ENCODE measurements at places on chromosomes 2 and 18. TPM values are rescaled to one million over a fixed set of nuclear protein-coding genes. Genes with fewer than 3 reads are reported as not detected.

SRD5A2 gene
- total RNA-seq: not detected

GRCh38 chr2:152335726-152336118, 748 bp downstream of the FMNL2 start:
- no peak for DNase-seq
- H3K27me3 ChIP-seq: peaks cover 56% of the 10 kb centered on the region
- no peaks in the 10 kb centered on the region for H3K36me3 ChIP-seq
- peak overlapping the region; percentile 64 for H3K4me3 ChIP-seq
- H3K27ac ChIP-seq: no peak overlapping the region
- peaks cover 10% of the 10 kb centered on the region for H3K4me1 ChIP-seq

GRCh38 chr2:138276339-138276738, 225.2 kb upstream of the SPOPL start:
- no peaks in the 10 kb centered on the region for H3K4me1 ChIP-seq
- no peak overlapping the region for H3K27ac ChIP-seq
- no peaks in the 10 kb centered on the region for H3K27me3 ChIP-seq

RBFA gene
- total RNA-seq: 25.0 TPM

GKN1 gene
- total RNA-seq: not detected

GRCh38 chr18:61898640-61899101, 5.9 kb upstream of the RNF152 start:
- H3K36me3 ChIP-seq: no peaks in the 10 kb centered on the region
- DNase-seq: no peak
- H3K27ac ChIP-seq: no peak overlapping the region

SPEG gene
- 2.6 TPM for total RNA-seq

TOGARAM2 gene
- total RNA-seq: 3.7 TPM

- no peak overlapping the region for H3K27ac ChIP-seq
- no peaks in the 10 kb centered on the region for H3K36me3 ChIP-seq
- DNase-seq: no peak
- H3K4me1 ChIP-seq: peaks cover 6% of the 10 kb centered on the region
These were observed 17.5 kb downstream of the IGFBP2 start for GRCh38 chr2:216650626-216651257.

GRCh38 chr2:109387778-109388469, 225.8 kb downstream of the SEPTIN10 start:
- no peaks in the 10 kb centered on the region for H3K36me3 ChIP-seq
- DNase-seq: no peak
- no peaks in the 10 kb centered on the region for H3K27me3 ChIP-seq
- no peak overlapping the region for H3K27ac ChIP-seq

GRCh38 chr18:76487782-76488181, 7.3 kb downstream of the ZNF516 start:
- H3K27ac ChIP-seq: no peak overlapping the region
- no peak overlapping the region for H3K4me3 ChIP-seq
- H3K4me1 ChIP-seq: peaks cover 12% of the 10 kb centered on the region
- no peaks in the 10 kb centered on the region for H3K36me3 ChIP-seq

CNDP1 gene
- not detected for total RNA-seq

- H3K27me3 ChIP-seq: no peaks in the 10 kb centered on the region
- no peak for DNase-seq
- no peaks in the 10 kb centered on the region for H3K4me1 ChIP-seq
- H3K36me3 ChIP-seq: no peaks in the 10 kb centered on the region
- H3K27ac ChIP-seq: no peak overlapping the region
These were observed 123.6 kb downstream of the LRATD1 start for GRCh38 chr2:14756122-14756541.

DNA sequence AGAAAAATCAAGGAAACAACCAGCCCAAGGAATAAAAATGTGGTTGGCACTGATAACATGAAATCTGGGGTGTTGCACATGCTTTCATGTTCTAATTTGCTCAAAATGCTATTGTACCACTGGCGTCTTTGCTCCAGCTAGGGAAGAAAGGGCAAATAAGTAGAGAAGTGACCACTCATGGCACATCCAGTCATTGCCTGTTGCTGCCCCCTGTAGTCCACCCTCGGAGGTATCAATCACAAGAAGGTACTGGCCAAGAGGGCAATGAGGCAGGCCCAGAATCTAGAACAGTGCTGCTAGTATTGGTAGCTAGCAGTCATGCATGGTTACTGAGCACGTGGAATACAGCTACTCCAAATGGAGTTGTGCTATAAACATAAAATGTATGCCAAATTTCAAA, 213.4 kb downstream of the CDCA7 start:
- no peak for DNase-seq
- no peaks in the 10 kb centered on the region for H3K36me3 ChIP-seq
- no peak overlapping the region for H3K4me3 ChIP-seq
- no peak overlapping the region for H3K27ac ChIP-seq
- peaks cover 4% of the 10 kb centered on the region for H3K4me1 ChIP-seq

KLHL30 gene
- total RNA-seq: not detected

GRCh38 chr2:148263890-148264289, 243.0 kb downstream of the MBD5 start:
- DNase-seq: no peak
- H3K27ac ChIP-seq: no peak overlapping the region
- H3K27me3 ChIP-seq: no peaks in the 10 kb centered on the region
- no peak overlapping the region for H3K4me3 ChIP-seq

TMEM163 gene
- not detected for total RNA-seq

- H3K27me3 ChIP-seq: no peaks in the 10 kb centered on the region
- no peak for DNase-seq
- H3K36me3 ChIP-seq: no peaks in the 10 kb centered on the region
These were observed 950.7 kb upstream of the FAM98A start for GRCh38 chr2:34549710-34550345.

VAMP5 gene
- 67.4 TPM for total RNA-seq

MOGAT1 gene
- not detected for total RNA-seq

GRCh38 chr2:224094413-224094812, 55.3 kb upstream of the SERPINE2 start:
- no peaks in the 10 kb centered on the region for H3K36me3 ChIP-seq
- H3K27me3 ChIP-seq: peaks cover 9% of the 10 kb centered on the region
- H3K4me3 ChIP-seq: no peak overlapping the region
- no peaks in the 10 kb centered on the region for H3K4me1 ChIP-seq
- H3K27ac ChIP-seq: no peak overlapping the region

GYPC gene
- total RNA-seq: 161 TPM

DNA sequence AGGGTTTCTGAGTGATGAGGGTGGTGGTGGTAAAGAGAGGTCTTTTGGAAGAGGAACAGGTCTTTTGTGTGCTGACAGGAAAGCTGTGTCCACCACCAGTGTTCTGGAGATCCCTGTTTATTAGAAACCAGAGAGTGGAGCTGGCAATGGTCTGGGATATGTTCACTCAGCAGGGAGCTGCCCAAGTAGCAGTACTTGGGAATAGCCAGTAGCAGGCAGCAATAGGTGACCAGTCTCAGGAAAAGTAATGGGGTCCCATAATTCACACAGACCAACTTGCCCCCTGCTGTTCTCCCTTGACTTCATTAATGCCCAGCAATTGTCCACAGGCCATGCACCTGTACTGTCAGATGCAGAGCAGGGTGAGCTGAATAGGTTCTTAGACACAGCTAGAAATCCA, 1.8 kb downstream of the TSPYL6 start:
- no peaks in the 10 kb centered on the region for H3K4me1 ChIP-seq
- no peaks in the 10 kb centered on the region for H3K36me3 ChIP-seq
- H3K4me3 ChIP-seq: no peak overlapping the region

ZNF396 gene
- total RNA-seq: 0.50 TPM

MRPL19 gene
- total RNA-seq: 38.3 TPM

- no peaks in the 10 kb centered on the region for H3K36me3 ChIP-seq
- no peaks in the 10 kb centered on the region for H3K4me1 ChIP-seq
- DNase-seq: no peak
- H3K27me3 ChIP-seq: peaks cover 2% of the 10 kb centered on the region
These were observed 87.4 kb downstream of the SMIM21 start for GRCh38 chr18:75339936-75340605.

- H3K4me1 ChIP-seq: no peaks in the 10 kb centered on the region
- no peak overlapping the region for H3K27ac ChIP-seq
- no peaks in the 10 kb centered on the region for H3K36me3 ChIP-seq
- no peak overlapping the region for H3K4me3 ChIP-seq
These were observed 69.6 kb upstream of the BCL11A start for GRCh38 chr2:60623040-60623439.

DNA sequence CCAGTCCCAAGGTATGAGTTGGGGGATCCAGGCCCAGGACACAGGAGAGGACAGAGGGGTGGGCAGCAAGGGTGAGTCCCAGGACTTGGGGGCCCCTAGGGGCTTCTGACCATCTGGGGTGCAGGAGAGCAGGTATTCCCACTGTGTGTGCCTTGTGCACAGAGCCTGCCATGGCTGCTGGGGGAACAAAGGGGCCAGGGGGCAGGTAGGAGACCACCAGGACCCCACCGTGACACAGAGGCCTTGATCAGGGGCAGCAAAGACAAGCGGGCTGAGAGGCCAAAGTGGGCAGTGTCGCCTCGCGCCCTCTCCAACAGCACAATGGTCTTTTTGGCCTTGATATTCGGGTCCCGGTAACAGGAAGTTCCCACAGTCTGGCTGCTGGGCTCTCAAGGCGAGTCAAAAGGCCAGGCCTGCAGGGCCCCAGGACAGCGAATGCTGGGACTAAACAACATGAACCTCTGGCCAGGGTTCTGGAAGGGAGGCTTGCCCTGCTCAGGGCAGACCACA, 12.3 kb upstream of the GPR17 start:
- DNase-seq: no peak
- H3K27ac ChIP-seq: peak overlapping the region; percentile 64
- H3K4me1 ChIP-seq: peaks cover 29% of the 10 kb centered on the region
- peaks cover 3% of the 10 kb centered on the region for H3K36me3 ChIP-seq
- H3K27me3 ChIP-seq: no peaks in the 10 kb centered on the region
